ENCODE measurements at places on chromosomes 2 and 18.

- peak; percentile 13 for DNase-seq
Observed at GRCh38 chr18:23810396-23810795, 121.1 kb downstream of the LAMA3 start.

DNA sequence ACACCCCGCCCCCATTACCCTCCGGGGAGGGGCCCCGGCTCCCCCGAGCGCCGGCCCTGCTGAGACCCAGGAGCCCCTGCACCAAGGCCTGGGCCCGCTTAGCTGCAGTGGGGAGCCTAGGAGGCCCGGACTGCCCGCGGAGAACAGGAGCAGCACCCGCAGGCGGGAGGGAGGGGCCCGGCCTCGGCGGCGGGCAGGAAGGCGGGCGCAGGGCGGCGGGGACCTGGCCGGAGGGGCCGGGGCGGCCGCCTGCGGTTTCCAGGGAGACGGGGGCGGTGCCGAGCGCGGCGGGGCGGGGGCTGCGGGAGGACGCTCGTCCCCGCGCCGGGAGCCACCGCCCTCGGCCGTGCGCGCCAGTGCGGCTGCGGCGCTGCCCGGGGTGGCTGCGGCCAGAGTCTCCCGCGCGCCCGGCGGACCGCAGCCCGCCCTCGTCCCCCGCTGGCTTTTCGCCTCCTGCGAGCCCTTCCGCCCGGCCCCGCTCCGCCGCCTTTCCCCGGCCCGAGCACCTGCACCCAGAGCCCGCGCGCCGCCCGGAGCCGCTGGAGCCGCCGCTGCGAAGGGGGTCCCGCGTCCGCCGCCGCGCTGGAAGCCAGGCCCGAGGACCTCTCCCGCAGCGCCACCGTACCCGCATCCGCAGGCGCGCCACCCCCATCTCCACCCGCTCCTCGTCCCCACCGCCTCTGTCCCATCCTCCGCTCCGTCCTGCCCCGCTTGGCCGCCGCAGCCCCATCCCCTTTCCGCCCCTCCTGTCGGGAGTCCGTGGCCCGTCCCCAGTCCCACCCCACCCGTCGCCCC, 17.2 kb downstream of the GPC1 start:
- DNase-seq = no peak

- no peak for DNase-seq
Observed at GRCh38 chr2:10584242-10584753, 105.5 kb downstream of the NOL10 start.

DNA sequence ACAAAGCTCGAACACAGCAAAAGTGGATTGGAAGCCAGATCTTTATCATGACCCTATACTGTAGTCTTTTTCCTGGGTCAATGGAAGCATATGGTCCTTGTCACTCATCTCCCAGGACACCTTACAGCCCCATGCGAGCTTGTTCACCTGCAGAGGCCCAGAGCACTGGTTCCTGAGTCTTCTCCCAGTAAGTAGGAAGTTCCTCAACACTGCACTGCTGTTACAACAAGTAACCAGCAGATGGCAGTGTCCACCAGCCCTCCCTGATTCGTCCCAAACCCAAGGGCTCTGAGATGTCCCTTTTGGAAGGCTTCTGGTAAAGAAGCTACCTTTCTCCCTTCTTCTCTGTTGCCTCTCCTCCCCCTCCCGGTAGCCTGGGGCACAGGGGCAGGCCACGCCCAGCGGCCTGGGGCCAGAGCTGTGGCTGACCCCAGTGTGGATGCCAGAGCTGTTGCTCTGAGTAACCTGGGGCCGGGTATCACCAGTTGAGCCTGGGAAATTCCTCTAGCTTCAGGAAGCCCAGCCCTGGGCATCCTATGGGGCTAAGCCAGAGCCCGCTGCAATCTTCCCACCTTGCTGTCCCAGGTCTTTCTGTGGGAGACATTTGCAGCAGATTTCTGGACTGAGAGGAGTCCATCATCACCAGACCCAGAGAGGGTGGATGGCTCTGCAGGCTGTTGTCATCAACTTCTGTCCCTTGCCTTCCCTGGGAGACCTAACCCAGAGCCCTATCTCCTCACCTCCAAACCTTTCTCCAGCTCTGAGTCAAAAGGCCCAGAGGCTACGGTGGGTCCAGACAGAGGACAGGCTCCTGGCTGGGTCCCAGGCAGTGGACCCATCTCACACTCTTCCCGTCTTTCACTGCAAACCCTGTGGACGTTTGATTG, 5.3 kb upstream of the GDF7 start:
- peak; percentile 59 for DNase-seq

GRCh38 chr2:171160119-171160955, at the start of gene TLK1:
Gene TLK1, minus strand, starts transcription at chr2:171160893. Its CDS starts 465 bp downstream, at chr2:171160428.
- DNase-seq = peak; percentile 77

- DNase-seq = no peak
Observed at GRCh38 chr2:25042321-25043240, 705 bp downstream of the EFR3B start.

DNA sequence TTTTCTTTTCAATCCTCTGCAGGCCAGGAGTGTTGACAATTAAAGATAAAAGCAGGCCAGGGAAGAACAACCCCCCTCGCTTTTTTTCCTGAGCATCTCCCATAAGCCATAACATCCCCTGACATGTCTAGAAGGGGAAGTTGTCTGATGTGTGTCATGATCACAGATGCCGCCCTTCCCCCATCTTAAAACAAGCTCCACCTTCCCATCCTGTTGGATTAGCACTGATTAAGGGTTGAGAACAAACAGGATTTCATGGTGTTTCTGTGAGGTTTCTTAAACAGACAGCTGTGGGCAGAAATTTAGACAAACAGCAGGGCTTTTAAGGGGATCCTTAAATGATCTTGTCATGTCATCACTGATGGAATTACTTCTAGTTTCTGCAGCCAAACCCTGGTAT, 59.4 kb upstream of the UPP2 start:
- DNase-seq = no peak

DNA sequence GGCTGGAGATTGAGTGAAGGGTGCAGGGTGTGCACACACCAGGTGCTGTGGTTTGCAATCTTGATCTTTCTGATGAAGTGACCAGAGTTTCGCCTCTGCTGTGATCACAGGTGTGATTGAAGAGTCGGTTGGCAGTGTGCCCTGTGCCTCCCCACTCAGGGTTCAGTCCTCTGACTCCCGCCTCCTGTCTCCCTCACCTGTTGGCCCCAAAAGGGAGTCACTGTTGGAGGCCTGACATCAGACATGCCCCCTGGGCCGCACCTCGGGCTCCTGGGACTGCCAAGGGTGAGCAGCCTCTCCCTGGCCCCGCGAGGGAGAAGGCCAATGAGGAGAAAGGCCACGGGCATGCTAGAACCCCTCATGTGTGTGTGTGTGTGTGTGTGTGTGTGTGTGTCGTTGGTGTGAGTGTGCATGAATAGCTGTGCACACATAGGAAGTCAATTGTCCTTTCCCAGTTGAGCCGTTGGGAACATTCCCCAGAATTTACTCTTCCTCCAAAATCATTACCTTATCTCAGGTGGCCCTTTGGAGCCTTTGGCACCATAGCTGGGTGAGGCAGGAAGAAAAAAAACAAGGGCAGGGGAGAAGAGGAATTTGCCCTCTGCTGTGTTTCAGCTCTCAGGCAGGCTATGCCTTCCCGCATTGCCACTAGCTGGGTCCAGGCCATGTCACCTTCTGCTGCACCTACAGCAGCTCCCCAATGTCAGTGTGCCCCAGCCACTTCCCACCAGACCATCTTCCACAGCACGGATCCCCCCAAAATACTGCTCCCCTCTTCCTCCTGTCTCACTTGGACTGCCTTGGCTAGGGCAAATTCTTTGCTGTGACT, 78.1 kb upstream of the LAPTM4A start:
- DNase-seq = no peak

GRCh38 chr18:74019864-74020263, 127.8 kb downstream of the FBXO15 start:
- DNase-seq = no peak

DNA sequence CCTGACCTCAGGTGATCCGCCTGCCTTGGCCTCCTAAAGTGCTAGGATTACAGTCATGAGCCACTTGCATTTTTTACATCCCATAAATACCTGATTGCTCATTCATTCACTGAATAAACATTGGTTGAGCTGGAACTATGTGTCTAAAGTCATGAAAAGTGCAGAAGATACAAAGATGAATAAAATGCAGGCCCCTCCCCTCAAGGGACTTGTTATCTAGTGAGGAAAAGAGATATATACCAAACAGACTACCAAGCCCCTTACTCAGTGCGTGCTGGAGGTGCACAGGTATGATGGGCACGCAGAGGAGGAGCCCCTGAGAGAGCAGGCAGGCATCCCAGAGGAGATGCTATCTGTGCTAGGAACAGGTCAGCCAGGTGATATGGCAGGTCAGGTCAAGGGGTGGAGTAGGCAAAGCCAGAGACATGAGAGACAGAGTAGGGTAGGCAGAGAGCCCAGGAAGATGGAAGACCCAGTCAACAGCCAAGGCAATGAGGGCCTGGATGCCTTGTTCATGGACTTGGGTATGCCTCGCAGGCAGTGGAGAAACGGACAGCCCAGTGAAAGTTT, 7.7 kb downstream of the FHL2 start:
- no peak for DNase-seq

- DNase-seq = no peak
Observed at GRCh38 chr2:225337183-225337582, 62.3 kb upstream of the NYAP2 start.

GRCh38 chr2:54672590-54673456, 50.6 kb upstream of the EML6 start:
- DNase-seq = no peak

DNA sequence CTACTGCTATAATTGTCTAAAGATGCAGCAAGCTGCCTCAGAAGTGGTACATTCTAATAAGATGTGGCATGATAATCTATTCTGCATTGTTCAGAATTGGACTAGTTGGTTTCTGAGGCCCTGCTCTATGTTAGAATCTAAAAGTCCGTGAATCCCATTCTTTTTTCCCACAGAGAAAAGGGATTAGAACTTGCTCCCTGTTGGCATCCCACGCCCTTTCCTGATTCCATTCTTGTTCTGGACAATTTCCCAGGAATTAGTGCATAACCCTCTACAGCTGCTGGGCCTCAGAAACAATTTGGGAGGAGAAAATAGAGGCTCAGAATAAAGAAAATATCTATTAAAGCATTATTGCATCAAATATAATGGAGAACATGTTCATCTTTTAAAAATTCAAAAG, 282.7 kb downstream of the NRXN1 start:
- no peak for DNase-seq
